CD4-positive, CD25-positive, alpha-beta regulatory T cell (primary cell): ENCODE measurements at places on chromosomes 12 and 14.

- DNase-seq: peak; percentile 24
- no peaks in the 10 kb centered on the region for H3K36me3 ChIP-seq
- H3K4me1 ChIP-seq: peaks cover 20% of the 10 kb centered on the region
- no peaks in the 10 kb centered on the region for H3K27me3 ChIP-seq
These were observed 753 bp downstream of the CSRNP2 start for GRCh38 chr12:51082561-51083125.

DNA sequence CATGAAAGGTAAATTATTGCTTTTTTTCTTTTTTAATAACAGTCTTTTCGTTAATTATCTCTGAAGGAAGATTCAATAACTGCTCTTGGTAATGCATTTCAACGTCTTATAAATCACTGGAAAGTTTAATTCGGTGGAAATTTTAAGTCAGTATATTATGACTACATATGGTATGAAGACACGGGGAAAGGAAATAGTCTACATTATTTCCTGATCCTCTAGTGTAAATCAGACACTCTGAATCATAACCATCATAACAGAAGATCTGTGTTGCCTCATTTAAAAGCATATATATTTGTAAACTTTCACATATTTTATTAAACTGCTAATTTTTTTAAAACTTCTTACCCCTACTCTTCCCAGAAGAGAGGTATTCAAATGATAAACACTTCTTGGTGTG lies 53.7 kb downstream of the EFCAB11 start:
- H3K4me1 ChIP-seq: peaks cover 10% of the 10 kb centered on the region
- H3K4me3 ChIP-seq: no peak overlapping the region
- no peak for DNase-seq
- no peak overlapping the region for H3K27ac ChIP-seq
- H3K27me3 ChIP-seq: no peaks in the 10 kb centered on the region
- no peaks in the 10 kb centered on the region for H3K36me3 ChIP-seq

- H3K4me3 ChIP-seq: no peak overlapping the region
- no peaks in the 10 kb centered on the region for H3K36me3 ChIP-seq
- H3K27ac ChIP-seq: no peak overlapping the region
- H3K4me1 ChIP-seq: no peaks in the 10 kb centered on the region
- no peak for DNase-seq
- H3K27me3 ChIP-seq: no peaks in the 10 kb centered on the region
These were observed 21.5 kb downstream of the RASSF9 start for GRCh38 chr12:85814741-85815140.

GRCh38 chr12:28014196-28014595 lies 41.7 kb upstream of the PTHLH start:
- H3K4me1 ChIP-seq: no peaks in the 10 kb centered on the region
- no peak overlapping the region for H3K4me3 ChIP-seq
- no peak overlapping the region for H3K27ac ChIP-seq

DNA sequence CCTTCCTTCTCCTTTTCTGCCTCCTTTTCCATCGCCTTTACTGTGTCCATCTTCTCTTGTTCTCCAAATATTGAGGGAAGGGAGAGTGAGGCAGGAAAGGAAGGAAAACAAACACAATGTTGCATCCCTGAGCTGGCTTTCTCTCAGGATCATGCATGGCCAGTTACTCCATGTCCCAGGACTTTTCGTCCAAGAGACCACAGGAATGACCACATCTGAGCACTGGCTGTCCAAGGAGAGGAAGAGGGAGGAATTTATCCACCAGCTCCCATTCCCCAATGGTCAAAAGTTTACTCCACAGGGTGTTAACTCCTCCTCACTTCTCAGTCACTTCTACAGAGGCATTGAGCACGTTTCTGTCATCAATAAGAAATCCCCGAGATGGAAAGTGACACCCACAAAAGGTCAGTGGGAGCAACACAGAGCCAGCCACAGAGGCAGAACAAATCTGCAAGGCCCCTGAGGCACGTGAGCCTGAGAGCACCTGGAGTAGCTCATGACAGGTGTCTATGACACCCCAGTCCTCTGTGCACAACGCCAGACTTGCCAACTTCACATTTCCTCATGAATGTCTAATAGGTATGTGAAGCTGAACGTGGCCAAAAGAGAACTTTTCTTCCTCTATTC lies 177.3 kb upstream of the NUDT4 start:
- peaks cover 2% of the 10 kb centered on the region for H3K27me3 ChIP-seq
- no peak overlapping the region for H3K27ac ChIP-seq
- no peaks in the 10 kb centered on the region for H3K4me1 ChIP-seq
- DNase-seq: no peak

GRCh38 chr12:125161712-125162022 lies 96.4 kb downstream of the AACS start:
- no peak overlapping the region for H3K27ac ChIP-seq
- H3K36me3 ChIP-seq: no peaks in the 10 kb centered on the region
- H3K27me3 ChIP-seq: no peaks in the 10 kb centered on the region
- no peak for DNase-seq
- H3K4me3 ChIP-seq: no peak overlapping the region
- no peaks in the 10 kb centered on the region for H3K4me1 ChIP-seq

- no peaks in the 10 kb centered on the region for H3K27me3 ChIP-seq
- no peak for DNase-seq
- no peaks in the 10 kb centered on the region for H3K4me1 ChIP-seq
- H3K27ac ChIP-seq: no peak overlapping the region
These were observed 174.3 kb upstream of the PWP1 start for GRCh38 chr12:107511292-107511691.

DNA sequence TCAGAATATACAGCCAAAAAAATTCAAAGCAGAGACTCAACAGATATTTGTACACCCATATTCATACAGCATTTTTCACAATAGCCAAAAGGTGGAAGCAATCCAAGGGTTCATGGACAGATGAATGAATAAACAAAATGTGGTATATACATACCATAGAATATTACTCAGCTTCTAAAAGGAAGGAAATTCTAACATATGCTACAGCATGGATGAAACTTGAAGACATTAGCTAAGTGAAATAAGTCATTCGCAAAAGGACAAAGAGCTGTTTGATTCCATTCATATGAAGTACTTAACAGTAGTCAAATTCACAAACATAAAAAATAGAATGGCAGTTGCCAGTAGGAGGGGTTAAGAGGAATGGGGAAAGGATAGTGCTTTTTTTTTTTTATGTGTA lies 91.8 kb upstream of the ARID2 start:
- no peaks in the 10 kb centered on the region for H3K4me1 ChIP-seq
- H3K36me3 ChIP-seq: no peaks in the 10 kb centered on the region

DNA sequence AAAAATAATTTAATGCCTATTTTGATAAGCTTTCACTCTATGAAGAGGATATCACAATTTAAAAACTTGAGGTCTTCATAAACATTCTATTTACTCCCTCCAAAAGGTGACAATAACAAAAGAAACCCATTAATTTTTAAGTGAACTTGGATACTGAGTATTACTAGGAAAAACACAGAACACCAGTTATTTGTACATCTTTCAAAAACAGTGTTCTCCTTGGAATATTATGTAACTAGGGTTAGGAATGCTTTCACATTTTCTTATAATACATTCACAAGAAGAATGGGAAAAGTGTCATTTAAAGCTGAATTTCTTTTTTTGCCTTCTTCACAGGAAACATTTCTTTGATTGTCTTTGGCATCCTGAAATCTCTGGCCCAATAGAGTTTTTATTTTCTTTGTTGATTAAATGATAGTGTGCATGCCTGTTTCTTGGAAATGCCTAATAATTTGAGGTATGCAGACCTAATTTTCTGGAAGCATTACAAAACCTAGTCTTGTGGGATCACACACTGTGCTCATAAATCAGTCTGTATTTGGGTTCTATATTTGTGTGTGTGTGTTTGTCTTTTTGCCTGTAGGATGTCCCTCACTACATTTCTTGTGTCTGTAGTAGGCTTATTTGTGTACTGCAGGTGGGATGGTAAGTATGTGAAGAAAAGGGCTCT lies 76.5 kb downstream of the WNK1 start:
- no peak overlapping the region for H3K4me3 ChIP-seq
- no peaks in the 10 kb centered on the region for H3K27me3 ChIP-seq

DNA sequence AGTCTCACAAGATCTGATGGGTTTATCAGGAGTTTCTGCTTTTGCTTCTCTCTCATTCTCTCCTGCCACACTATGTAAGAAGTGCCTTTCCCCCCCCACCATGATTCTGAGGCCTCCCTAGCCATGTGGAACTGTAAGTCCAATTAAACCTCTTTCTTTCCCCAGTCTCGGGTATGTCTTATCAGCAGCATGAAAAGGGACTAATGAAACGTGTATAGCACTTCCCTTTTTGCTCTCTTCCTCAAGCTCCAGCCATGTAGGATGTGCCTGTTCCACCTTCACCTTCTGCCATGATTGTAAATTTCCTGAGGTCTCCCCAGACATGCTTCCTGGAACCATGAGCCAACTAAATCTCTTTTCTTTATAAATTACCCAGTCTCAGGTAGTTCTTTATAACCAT lies 7.0 kb upstream of the CRACR2A start:
- no peaks in the 10 kb centered on the region for H3K36me3 ChIP-seq
- H3K27me3 ChIP-seq: no peaks in the 10 kb centered on the region
- H3K4me3 ChIP-seq: no peak overlapping the region
- H3K27ac ChIP-seq: no peak overlapping the region

DNA sequence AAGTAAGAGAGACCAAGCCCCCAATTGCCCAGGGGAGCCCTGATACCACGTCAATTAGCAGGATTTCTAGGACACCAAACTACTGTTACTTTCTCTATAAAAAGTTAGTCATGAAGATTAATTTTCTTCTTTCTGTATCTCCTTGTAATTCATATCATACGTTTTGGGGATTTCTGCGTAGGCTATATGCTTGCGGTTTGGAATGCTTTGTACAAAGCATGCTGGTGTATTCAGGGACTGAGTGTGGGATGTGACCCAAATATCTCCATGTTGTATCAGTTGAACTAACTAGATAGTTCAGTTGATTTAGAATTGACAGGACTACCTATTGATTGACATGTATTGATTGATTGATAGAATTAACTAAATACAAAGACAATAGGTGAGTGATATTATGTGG lies 7.7 kb downstream of the GPR33 start:
- H3K27ac ChIP-seq: no peak overlapping the region
- H3K36me3 ChIP-seq: no peaks in the 10 kb centered on the region
- H3K27me3 ChIP-seq: peaks cover 3% of the 10 kb centered on the region
- H3K4me3 ChIP-seq: no peak overlapping the region
- DNase-seq: no peak

DNA sequence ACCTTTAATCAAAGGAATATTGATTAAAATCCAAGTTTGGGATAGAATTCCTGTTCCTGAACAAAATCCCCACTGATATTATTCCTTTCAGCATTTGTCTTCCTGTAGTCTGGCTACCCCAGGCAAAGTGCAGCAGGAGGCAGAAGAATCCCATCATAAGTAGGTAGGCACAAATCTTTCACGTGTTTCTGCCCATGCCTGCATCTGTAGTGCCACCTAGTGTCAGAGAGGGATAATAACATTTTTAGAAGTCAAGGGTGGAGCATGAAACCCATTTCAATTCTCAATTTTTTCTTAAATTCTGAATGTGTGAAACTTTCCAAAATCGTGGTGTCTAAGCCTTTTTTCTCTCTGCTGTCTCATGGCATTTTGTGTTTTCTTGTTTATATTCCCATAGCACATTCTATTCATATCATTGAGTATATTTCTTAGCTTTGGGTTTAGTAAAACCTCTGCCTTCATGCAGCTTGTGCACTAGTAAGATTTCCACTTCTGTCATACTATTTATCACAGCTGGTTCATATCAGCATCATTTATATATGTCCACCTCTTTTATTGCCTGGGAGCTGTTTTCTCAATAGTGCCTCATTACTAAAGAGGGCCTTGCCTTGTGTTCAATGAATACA lies 47.8 kb upstream of the RERG start:
- H3K4me1 ChIP-seq: no peaks in the 10 kb centered on the region
- peaks cover 2% of the 10 kb centered on the region for H3K27me3 ChIP-seq
- peak; percentile 57 for DNase-seq

DNA sequence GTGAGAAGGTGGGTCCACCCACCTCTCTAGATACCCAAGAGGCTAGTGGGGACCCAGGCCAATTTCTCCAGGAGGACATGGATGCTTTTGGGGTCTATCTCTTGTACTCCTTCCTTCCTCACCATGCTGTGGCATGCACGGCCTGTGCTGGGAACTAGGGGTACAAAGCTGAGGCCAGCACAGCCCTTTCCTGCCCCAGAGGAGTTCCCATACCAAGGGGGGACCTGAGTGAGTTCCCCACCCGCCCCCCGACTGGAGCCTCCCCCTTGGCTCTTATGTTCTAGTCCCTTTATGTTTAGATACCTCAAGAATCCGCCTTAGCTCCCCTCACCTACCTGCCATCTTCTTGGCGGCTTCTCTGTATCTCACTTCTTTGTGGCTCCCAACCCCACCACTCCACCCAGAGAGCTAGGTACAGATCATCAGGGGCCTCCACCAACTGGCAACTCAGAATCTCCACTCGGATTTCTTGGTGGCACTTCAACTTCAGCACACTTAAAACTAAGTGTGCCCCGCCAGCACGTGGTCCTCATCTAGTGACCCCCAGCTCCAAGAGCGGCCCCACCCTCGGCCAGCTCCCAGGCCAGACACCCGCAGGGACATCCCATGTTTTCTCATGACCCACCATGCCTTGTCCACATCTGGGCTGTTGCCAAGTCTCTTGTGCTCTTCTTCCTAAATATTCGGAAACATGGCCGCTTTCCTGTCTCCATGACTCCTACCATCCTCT lies 115.2 kb upstream of the RTL1 start:
- H3K4me3 ChIP-seq: no peak overlapping the region
- no peak for DNase-seq
- H3K4me1 ChIP-seq: no peaks in the 10 kb centered on the region

DNA sequence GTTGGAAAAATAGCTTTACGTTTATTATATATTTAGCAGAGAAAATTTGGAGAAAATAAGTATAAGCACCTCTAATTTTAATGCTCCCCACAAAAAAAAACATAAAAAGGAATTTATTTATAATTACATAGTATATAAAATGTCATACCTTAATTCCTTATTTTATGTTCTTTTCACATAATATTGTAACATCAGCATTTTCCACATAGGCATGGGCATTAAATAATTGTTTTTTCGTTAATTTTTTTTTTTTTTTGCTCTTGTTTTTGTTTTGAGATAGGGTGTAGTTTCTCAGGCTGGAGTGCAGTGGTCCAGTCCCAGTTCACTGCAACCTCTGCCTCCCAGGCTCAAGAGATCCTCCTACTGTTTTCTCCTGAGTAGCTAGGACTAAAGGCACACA lies 329.8 kb upstream of the FOXG1 start:
- H3K36me3 ChIP-seq: no peaks in the 10 kb centered on the region
- no peak overlapping the region for H3K4me3 ChIP-seq
- no peaks in the 10 kb centered on the region for H3K27me3 ChIP-seq

DNA sequence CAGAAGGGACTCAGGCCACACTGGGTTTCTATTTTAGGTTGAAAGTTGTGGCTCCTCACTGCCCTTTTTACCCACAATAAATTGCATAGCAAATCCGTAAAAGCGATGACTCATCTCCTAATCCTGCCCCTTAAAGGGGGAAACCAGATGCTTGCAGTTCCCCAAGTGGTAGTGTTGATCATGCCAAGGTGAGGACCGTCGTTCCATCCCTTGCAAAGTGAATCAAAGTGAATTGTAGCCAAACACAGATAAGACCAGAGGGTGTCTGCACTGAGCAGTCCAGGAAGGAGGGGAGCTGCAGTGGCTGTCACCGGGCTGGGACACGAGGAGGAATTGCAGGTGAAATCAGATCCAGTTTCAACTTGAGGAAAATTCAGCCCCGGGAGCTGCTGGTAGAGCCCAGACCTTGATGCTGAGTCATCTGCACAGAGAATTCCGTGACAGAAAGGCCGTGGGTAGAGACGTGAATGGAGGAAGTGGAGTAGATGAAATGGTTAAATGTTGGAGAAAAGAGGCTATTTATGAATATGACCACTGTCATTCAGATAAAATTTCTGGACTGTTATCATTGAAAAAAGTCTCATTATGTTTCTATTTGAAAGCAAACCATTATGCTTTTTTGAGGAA lies 44.2 kb upstream of the MMP17 start:
- no peaks in the 10 kb centered on the region for H3K27me3 ChIP-seq
- H3K36me3 ChIP-seq: peaks cover 79% of the 10 kb centered on the region
- no peak overlapping the region for H3K4me3 ChIP-seq
- no peak for DNase-seq
